ENCODE measurements at places on chromosomes 4 and X.
A peak's percentile ranks its signal among the peaks of the same experiment; 100 is the strongest.

- peak; percentile 9 for DNase-seq
These were observed 54.9 kb downstream of the PHOX2B start for GRCh38 chr4:41693629-41694028.

GRCh38 chr4:152014280-152014679 is 253.5 kb upstream of the GATB start:
- no peak for DNase-seq

DNA sequence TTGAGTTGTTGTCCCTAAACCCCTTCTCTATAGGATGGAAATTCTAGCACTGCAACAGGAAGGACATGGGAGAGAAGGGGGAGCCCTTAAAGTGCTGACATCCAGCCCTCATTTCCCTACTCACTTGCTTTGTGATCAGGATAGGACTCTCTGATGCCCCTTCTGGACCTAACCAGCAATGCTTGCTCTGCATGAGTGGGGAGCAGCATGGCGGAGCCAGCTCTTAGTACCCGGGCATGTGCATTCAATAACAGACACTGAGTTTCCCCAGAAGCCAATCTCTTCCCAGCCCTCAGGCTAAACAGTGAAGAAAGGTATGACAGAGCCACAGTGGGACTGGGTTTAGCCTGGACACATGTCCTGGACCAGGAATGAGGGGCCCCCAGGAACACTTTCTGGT is 14.0 kb downstream of the SOD3 start:
- no peak for DNase-seq

DNA sequence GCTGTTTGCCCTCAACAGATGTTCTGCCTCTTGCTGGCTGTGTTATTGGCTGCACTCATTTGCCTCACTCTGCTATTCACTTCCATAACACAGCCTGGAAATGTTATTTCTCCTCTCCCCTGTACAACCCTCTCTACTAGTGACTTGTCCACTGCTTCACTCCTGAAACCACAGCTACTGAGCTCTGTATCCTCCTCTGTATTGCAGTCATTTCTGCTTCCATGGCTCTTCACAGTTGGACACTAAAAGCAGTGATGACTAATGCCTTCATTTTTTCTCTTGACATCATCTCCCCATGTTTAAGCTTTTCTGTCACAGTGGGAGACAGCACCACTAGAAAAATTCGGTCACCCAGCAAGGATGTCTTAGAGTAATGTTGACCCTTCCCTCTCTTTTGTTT is 123.0 kb upstream of the PPP1R2C start:
- DNase-seq = no peak

Data from suppressor macrophage (primary cell).